ENCODE measurements at places on chromosomes 16 and 17.
A peak's percentile ranks its signal among the peaks of the same experiment; 100 is the strongest.

- DNase-seq, result no peak
Measured at GRCh38 chr17:45240905-45241327, 19.2 kb downstream of the FMNL1 start.

- no peak for DNase-seq
Measured at GRCh38 chr17:8059131-8059530, 20.3 kb downstream of the ALOX15B start.

DNA sequence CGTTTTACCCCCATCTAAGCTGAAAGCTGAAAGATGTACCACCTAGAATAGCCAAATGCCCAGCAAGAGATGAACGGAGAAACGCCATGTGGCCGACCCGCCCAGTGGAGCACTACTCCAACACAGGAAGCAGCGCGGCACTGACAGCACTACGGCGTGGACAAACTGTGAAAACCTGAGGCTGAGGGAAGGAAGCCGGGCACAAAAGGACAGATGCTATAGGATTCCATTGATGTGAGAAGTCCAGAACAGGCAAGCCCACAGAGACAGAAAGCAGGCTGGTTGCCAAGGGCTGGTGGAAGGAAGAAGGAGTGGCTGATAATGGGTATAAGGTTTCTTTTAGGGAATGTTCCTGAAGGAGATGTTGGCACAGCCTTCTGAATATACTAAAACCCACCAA lies 29.4 kb upstream of the SLC38A8 start:
- no peak for DNase-seq

DNA sequence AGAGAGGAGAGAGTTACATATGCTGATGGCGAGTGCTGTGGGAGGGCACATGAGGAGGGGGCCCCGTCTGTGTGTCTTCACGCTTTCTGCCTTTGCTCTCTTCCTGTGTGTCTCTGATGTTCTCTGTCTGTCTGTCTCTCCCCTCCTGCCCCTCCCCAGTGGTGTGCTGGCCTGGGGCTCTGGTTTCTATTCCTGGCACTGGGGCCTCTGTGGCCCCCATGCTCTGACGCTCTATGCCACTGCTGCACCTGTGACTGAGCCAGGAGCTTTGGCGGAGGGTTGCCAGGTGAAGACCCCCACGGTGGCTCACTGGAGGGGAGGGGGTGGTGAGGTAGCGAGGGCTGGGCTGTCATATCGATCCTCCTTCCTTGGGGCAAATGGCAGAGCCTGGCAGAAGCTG lies 24.6 kb upstream of the BRD7 start:
- no peak for DNase-seq

GRCh38 chr17:34850964-34851363 lies 110.3 kb downstream of the CCT6B start:
- DNase-seq, result no peak

DNA sequence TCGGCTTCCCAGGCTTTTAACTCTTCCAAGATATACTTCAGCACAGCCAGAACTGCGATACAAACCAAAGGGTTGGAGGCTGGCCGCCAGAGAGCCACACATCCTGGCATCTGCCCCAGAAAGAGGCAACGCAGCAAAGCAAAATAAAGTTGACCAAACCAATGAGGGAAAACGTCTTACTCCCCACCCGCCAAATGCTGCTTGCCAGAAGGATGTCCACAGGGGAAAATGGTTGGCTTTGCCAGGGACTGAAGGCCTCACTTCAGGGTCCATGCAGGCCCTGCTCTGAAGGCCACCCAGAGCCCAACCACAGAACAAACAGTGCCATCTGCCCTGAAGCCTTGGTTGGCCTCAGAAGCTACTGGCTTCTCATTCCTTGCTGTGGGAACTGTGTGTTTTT lies 15.0 kb downstream of the CACNG1 start:
- no peak for DNase-seq

DNA sequence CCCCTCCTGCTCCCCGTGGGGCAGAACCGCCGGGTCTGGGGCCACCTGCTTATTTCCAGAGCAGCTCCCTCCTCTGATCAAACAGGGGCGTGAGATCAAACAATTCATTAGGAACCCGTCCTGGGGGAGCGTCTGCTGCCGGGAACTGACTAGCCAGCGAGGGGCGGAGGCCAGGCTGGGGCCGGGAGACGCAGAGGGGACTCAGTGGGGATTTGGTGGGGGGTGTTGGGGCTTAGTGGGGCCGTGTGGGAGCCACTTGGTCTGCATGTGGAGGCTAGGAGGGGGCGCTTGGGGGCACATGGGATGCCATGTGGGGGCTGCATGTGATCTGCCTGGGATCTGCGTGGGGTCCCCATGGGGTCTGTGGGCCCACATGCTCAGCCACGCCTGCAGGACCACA lies 20.5 kb upstream of the CACNA1H start:
- no peak for DNase-seq

- no peak for DNase-seq
Measured at GRCh38 chr17:77414811-77415400, 274.1 kb downstream of the SEC14L1 start.

DNA sequence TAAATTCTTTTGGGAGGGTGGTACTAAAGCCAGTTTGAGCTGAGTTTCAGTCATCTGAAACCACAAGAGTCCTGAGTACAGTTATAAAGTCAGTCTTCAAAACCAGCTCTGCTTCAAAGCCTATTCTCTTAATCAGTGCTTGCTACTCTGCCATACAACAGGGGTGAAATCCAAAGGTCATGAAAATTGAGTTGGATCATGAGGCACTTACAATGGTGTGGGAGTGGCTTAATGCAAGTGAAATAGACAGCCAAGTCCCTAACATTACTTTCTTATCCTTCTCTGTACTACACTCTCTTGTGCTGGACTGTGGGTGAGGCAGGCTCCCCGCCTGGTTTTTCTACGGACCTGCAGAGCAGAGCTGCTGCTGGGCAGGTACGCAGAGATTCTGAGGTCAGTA lies 12.4 kb downstream of the CBLN1 start:
- no peak for DNase-seq

- DNase-seq, result no peak
Measured at GRCh38 chr16:77782694-77783093, 5.7 kb upstream of the VAT1L start.

GRCh38 chr16:64339052-64339770 lies 782.7 kb downstream of the CDH11 start:
- DNase-seq, result no peak

DNA sequence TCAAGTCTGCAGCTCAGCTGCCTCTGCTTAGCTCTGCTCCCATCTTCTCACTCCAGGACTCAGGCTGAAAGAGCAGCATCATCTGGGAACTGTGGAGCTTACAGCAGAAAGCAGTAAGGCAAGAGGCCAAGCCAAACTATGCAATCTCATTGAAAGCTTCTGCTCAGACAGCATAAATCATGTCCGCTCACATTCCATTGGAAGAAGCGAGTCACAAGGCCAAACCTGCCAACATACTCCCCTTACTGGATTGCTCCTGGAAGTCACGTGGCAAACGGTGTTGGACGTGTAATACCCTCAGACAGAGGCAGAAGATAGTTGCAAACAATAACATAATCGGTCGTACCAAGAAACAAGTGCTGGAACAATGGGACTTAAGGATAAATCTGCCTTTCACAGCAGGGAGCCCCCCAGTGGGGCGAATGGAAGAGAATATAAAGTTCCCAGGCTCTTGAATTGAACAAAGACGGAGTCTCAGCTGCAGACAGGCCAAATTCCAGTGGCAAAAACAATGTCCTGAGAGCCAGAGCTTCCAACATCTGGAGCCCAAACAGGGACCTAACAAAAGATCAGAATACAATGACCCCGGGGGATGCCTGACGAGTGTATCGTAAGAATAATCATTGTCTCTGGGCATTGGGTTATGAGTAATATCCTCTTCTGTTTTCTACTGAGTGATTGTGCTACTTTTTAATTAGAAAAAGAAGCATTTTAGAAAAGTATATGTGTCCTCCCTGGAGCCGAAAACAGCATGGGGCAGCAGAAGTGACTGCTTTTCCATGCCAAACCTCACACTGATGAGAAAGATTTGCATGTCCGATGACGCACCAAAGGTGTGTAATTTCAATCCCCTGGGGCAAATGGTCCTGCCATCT lies 68.4 kb downstream of the CMC2 start:
- DNase-seq, result no peak

- DNase-seq, result no peak
Measured at GRCh38 chr17:41800601-41801373, 11.0 kb downstream of the P3H4 start.

DNA sequence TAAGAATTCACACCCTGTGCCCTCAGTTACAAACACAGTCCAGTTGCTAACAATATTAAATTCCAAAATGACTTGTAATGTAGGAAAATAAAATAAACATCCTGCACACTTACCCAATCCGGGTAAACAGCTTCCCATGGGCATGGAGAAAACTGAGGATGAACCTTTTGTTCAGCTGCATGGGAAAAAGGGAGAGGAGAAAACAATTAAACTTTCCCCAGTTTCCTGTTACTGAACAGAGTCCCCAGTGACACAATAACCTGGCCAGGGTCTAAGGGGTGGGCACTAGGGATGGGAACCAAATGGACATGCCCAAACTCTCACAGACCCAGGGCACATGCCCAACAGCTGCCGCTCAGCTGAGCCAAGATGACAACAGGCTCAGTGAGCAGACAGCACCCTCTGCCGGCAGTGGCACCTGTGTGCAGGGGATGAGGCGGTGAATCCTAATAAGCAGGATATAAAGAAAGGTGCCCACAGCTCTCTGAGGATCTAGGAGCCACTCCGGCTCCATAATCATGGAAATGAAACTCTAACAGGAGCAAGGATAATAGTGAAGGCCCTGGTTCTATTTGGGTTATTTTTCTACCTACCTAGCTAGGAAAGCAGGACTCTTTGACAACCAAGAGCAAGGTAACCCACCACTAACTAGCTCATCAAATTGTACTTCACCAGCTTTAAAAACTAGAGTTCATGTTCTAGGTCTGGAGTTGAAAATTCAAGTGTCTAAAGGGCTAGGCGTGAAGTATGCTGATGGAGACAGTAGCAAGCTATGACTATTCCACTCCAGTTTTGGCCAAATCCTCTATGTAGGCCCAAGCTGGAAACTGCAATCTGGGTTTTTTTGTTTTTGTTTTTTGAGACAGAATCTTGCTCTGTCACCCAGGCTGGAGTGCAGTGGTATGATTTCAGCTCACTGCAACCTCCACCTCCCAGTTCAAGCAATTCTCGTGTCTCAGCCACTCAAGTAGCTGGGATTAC lies 58.8 kb downstream of the SMG6 start:
- DNase-seq, result peak; percentile 39

DNA sequence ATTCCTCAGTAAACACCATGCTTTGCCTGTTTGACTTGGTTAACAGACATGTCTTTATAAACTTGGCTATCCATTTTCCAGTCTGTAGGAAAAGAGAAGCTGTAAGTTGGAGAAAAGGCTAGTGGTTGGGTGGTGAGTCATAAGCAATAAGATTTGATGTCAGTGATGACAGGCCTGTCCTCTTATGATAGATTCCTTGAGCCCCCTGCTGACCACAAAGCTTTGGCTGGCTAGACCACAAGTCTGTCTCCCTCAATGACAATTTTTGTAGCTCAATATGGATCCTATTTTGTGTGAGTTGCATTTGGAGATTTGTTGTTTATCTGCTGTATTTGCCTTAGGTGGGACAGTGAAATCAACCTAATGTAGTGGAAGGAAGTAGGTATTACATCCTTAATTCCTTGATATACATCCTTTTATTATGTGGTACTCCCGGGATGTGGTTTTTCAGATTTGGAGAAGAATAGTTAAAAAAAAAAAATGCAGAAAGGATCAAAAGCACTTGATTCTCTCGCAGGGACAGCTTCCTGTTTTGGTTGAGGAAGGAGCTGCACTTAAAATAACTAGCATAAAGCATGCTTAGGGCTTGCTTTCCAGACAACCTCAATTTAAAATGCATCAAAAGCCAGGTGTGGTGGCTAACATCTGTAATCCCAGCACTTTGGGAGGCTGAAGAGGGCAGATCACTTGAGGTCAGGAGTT lies 67.4 kb downstream of the SIAH1 start:
- DNase-seq, result no peak
